ENCODE measurements at places on chromosomes 3 and 15.

- no peak for DNase-seq
Measured at GRCh38 chr3:186277268-186277909, 84.6 kb downstream of the DGKG start.

DNA sequence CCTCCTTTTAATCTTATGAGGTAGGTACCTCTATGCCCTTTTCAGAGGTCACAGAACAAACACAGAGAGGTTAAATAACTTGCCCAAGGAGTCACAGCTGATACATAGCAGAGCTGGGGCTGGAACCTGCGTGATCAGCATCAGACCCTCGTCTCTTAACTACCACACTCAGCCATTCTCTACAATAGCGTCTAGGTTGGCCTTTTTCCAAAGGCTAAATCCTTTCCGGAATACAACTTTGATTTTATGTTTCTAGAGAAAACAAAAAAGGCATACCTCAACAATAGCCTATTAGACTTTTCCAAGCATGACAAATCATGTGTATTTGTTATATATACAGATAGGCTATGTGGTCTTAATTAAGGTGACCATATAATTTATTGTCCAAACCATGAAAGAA is 187.2 kb downstream of the RORA start:
- DNase-seq = no peak

DNA sequence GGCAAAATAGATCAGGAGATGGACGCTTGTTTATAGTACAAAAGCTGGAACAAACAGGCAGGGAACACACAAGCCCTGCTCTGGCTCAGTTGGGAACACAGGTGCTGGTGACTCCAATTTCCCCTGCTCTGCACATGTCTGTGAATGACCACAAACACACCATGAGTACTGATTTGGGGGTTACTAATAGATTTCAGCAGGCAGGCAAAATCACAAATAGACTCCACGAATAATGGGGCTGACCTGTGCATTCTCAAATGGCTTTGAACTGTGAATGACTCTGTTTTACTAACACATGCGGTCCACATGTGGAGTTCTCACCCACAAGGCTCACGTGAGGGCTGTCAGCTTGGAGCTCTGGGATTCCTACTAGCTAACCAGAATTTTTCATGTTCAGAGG is 3.9 kb downstream of the RTP3 start:
- no peak for DNase-seq

GRCh38 chr3:45659661-45660566 is 29.3 kb upstream of the SACM1L start:
- peak; percentile 30 for DNase-seq

DNA sequence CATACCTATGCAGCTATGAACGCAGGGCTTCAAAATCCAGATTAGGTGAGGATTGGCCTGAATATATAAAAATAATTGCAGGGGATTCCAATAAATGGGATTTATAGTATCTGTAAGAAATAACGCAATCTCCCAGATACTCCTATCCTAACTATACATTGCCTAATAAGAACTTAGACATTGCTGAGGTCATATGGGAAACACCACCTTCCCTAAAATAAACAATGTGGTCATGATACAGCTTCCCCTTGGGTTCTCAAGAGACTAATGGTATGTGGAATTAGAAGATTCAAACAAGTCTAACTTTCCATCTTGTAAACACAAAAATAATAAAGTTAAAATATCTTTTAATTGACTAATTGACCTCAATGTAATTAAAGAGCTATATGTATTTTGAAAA is 28.2 kb downstream of the UBE3A start:
- DNase-seq = no peak

- DNase-seq = no peak
Measured at GRCh38 chr3:100083209-100083608, 31.1 kb downstream of the FILIP1L start.

DNA sequence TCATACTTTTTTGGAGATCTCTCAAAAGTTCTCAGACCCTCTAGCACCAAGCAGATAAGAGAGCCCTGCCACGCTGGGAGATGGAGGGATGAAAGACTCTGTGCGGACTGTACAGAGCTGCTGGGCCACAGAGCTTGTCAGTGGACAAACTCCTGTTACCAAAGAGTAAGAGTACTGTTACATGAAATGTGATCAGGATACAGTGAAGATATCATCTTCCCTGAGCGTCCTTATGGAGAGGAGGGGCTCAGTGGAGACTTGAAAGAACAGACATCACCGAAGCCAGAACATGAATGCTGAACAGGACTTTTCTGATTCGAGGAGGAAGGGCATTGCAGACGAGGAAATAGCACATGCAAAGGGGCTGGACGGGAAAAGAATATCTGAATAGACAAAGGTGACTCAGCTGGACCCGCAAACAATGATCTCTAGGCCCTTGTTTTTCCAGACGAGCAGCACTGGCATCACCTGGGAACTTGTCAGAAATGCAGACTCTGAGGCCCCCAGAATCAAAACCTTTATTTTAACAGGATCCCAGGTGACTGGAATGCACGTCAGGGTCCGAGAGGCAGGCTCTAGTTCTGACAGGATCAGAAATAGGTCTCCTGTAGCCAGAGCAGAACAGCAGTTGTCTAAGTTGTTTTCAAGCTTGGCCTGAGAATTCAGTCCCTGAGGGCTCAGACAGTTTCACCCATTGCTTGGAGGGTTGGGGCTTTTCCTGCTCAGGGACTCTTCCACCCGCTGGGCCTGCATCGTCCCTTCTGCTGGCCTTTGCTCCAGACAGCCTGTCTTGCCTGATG is 277.9 kb downstream of the RPLP1 start:
- DNase-seq = no peak

DNA sequence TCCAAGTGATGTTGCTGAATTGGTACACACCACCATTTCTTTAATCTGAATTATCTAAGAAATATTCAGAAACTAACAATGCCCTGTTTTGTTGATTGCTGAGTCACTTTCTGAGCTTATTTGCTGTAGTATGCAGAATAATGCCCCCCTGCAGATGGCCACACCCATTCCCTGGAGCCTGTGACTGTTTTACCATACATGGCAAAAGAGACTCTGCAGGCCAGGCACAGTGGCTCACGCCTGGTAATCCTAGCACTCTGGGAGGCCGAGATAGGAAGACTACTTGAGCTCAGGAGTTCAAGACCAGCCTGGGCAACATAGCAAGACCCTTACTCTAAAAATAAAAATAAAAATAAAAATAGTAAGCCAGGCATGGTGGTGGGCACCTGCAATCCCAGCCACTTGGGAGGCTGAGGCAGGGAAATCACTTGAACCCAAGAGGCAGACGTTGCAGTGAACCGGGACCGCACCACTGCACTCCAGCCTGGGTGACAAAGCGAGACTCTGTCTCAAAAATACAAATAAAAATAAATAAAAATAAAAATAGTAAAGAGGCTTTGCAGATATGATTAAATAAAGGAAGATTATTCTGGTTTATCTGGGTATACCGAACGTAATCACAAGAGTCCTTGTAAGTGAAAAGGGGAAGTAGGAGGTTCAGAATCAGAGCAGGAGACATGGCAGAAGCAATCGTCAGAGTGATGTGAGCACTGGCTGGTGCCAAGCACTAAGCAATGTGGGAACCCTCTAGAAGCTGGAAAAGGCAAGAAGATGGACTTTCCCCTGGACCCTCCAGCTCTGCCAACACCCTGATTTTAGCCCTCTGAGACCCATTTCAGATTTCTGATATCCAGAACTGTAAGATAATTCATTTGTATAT is 19.0 kb downstream of the PCYT1A start:
- no peak for DNase-seq

- no peak for DNase-seq
Measured at GRCh38 chr3:65182682-65183081, 494.9 kb upstream of the ADAMTS9 start.

DNA sequence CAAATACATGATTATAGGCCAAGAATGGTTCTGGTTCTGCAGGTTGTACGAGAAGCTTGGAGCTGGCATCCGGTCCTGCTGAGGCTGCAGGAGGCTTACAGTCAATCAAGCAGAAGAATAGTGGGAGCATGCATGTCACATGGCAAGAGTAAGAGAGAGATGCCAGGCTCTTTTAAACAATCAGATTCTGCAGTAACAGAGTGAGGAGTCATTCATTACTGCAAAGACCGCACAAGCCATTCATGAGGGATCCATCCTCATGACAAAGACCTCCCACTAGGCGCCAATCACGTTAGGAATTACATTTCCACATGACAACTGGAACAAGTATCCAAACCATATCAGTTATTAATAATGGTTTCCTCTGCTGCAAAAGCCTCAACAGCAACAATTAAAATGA is 536.8 kb downstream of the CADM2 start:
- no peak for DNase-seq

GRCh38 chr3:181250714-181251113 is 261.2 kb upstream of the DNAJC19 start:
- no peak for DNase-seq

DNA sequence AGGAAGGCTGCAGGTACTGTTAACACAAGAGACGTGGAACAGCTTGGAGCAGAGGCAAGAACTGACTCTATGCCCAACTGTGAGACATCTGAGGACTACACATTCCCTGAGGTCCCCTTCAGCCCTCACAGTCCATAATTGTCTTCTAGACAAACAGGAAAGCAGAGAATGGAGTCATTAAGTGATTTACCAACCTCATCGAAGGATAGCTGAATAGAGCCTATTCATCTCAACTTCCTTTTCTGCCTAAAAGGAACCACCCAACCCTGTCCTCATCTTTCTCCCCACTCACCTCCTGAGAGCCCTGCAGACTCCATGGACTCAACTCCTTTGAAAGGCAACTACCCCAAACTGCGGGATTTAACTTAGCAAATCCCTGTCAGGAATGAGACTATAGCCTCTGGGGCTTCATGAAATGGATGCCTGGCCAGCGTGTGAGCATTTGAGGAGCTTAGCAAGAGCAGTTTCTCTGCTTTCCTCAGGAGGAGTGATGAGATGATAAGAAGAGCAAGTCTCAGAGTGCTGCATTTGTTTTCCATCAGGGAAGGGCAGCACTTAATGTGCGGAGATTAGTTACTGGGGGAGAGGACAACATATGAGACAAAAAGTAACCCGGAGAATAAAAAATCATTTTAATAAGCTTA is 61.5 kb upstream of the FILIP1L start:
- DNase-seq = peak; percentile 48

GRCh38 chr15:55282284-55282833 is 7.3 kb downstream of the RAB27A start:
- DNase-seq = no peak

DNA sequence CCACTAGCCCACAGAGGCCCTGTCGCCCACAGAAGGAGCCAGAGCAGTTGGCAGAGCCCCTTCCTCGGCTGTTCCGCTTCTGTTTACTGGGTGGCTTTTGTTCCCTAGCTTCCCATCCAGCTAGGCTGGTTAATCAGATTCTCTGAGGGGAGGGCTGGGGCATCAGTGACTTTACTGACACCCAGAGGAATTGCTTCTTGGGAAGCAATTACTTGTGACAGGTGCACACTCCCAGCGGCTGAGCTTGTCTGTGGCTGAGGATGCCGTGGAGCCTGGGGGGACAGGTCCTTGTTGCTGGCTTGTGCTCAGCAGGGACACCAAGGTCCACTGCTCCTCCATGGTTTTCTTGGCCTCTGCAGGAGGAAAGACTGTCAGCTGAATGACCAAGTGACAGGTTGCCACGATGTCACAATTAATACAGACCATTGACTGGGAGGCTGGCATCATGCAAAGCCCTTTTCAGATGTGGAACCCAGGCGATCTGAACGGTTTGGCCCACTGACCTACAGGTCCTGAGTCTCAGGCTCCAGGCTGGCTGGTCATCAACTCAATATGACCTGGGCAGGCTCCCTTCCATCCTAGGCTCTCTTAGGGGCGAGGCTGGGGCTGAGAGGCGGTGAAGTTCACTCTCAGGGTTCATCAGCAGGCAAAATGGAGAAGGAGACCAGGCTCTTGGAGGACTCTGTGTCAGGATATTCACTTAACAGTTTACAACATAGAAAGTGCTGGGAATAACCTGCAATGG is 31.8 kb upstream of the SFMBT1 start:
- DNase-seq = no peak

DNA sequence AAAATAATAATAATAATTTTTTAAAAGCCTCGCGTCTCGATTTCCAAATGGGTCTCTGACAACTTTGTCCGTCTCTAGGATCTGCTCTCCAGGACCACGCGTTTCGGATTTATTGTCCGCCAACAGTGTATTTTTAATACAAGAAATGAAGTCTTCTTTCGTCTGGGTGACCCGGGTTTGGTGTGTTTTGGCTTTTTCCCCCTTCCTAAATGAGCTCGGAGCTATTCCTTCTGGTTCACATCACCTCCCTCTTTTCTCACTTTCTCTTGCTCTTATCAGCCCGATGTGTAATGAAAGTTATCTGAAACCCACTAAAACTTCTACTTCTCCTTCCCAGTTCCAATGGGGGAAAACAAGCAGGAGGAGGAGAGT is 516.7 kb downstream of the MECOM start:
- DNase-seq = no peak

- DNase-seq = no peak
Measured at GRCh38 chr3:21876782-21877181, 125.8 kb upstream of the ZNF385D start.

DNA sequence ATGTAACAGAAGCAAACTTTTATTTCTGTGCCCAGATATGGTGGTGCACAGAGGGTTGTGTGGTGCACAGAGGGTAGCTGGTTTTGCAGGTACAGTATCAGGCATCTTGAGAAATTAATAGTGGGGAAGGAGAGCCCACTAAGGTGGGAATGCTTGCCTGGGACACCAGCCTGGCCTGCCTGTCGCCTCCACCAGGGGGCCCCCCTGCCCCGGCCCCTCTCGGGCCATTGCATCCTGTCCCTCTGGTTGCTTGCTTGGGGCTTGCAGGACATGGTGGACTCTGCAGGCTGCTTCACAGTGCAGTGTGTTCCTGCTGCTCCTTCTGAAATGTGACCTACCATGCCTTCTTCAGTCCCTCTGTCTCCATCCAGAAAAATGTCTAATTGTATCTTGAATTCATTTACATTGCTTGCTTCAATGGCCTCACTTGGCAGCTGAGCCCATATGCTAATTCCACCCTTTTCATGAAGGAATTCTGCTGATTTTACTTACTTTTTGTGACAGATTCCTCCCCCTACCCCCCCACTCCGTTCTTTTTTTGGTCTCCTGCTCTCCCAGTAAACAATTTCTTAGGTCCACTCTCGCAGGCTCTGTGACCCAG is 73.6 kb downstream of the EEFSEC start:
- DNase-seq = no peak

DNA sequence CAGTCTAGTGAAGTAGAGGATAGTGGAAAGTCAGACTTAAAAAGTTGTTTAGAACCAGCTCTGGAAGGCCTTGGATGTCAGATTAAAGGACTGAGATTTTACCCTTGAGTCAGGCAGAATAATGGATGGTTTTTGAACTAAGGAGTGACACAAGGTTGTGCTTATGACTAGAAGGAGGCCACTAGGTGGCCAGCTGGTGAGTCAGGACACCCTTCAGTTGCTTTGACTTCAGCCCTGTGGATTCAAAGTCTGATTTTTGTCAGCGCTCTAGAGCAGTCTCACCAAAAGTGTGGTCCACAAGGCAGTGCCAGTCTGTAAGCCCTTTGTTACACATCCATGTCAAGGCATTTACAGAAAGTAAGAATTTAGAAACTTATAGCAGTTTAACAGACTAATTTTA is 3.8 kb upstream of the GABPB1 start:
- no peak for DNase-seq

Measured in NCI-H1092 (cell line).